ENCODE measurements at places on chromosomes 12 and 14.

DNA sequence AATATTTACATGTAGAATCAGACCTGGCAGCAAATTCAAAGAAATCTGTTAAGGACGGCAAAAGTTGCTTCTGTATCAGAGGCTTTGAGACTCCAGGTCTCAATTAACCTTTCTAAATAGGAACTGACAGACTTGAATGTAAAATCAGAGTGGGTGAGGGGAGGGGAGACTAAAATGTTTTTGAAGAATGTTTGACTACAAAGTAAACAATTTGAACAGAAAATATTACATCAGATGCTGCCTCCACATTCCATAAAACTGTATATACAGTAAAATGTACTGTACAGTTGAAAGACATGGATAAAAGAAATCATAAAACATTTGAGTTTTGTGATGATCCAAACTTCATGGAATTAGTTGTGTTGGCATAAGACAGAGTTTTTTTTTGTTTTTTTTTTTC is 49.5 kb upstream of the POC1B start:
- DNase-seq, result no peak

GRCh38 chr14:103086771-103087342 is 2.8 kb downstream of the LBHD2 start:
- no peak for DNase-seq

DNA sequence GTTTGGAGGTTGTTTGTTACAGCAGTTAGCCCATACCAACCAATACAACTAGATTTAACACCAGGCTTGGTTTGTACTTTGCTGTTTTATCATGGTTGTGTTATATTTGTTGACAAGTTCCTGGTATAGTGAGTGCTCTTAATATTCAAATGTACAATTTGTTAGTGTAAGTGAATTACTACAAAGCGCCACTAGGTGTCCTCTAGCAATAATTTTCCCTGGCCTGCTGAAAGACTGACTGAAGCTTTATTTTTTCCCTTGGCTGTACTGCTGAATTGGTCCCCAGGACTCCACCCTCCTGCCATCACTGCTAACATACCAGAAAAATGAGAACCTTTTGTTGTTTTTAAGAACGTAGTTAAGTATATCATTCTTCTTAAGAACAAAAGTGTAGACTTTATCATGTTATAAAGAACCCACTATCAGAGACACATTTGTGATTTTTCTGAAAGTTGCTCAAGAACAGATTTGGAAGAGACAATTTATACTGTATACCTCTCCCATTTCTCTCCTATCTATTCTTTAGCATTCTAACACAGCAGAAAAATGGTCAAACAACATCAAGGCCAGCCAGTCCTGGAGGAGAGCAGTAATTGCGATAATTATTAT is 75.3 kb upstream of the FAR2 start:
- DNase-seq, result peak; percentile 35

DNA sequence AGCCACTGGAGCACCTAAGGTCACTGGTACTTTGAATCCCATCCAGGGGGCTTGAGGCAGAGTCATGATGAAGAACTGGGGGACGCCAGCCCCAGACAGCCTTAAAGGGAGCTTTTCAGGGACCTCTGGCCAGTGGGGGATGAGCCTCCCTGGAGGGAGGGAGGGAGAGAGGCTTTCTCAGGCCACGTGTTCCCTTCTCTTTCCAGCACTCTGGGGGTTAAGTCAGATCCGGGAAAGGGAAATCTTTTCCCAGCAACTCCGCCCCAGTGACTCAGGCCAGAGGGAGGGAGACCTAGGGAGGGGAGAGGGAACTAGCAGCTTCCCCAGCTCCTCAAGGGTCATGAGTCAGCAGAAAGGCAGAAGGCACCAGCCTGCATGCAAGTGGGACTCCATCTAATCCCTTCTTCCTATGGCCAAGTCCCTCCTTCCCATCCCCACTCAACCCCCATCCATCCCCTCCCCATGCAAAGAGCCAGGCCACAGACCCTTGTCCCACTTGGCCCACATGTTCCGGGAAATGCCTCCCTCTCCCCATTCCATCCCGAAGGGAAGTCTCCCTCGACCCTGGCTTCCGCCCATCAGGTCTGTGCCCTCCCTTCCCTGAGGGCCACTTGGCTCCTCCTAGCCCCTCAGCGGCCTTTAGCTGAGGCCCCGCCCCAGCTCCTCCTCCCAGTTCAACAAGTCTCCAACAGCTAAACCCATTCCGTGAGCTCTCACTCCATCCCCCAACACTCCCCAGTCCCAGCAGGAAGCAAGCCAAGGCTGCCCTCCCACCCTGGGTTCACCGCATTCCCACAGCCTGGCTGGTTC is 5.6 kb downstream of the TNFRSF1A start:
- peak; percentile 92 for DNase-seq

DNA sequence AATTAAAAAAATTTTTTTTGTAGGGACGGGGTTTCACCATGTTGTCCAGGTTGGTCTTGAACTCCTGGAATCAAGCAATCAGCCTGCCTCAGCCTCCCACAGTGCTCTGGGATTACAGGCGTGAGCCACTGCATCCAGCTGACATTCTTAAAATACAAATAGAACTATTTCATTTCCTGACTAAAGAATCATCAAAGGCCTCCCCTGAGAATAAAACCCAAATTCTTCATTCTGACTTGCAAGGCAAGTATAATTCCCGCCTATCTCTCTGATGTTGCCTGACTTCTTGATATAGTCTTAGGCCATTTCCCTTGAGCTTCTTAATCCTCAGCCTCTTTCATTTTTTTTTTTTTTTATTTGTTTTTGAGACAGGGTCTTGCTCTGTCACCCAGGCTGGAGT is 4.4 kb upstream of the BICD1 start:
- DNase-seq, result no peak

DNA sequence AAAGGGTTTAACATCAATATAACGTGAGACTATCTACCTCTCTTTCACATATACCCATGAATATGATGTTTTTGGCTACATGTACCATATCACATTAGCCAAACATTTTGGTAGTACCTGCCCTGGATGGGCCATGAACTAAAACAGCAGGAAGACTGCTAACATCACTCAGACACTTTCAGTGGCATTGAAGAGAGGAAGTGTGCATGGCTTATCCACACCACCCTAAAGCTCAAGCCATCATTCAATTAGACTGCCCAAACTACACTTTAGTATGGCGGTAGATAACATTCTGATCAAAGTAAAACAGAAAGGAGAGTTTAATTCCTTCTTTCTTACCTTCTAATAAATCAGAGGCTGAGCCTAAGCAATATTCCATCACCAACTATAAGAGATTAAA is 103.0 kb downstream of the PEBP1 start:
- DNase-seq, result no peak

DNA sequence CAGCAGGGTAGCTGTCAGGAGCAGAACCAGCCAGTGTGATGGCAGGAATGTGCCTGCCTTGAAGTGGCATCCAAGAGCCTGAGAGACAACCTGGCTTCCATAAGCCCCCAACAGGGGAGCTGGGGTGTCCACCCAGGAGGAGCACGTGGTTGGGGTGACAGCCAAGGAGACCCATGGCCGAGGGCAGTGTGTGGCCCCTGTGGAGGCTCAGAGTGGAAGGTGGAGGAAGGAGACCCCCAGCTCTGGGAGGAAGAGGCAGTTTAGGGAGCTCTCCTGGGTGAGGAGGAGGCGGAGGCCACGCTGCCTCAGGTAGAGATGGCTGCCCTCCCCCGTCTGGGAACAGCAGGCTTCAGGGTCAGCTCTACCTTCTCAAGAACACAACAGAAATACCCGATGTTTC is 147.0 kb downstream of the CALM1 start:
- DNase-seq, result no peak

DNA sequence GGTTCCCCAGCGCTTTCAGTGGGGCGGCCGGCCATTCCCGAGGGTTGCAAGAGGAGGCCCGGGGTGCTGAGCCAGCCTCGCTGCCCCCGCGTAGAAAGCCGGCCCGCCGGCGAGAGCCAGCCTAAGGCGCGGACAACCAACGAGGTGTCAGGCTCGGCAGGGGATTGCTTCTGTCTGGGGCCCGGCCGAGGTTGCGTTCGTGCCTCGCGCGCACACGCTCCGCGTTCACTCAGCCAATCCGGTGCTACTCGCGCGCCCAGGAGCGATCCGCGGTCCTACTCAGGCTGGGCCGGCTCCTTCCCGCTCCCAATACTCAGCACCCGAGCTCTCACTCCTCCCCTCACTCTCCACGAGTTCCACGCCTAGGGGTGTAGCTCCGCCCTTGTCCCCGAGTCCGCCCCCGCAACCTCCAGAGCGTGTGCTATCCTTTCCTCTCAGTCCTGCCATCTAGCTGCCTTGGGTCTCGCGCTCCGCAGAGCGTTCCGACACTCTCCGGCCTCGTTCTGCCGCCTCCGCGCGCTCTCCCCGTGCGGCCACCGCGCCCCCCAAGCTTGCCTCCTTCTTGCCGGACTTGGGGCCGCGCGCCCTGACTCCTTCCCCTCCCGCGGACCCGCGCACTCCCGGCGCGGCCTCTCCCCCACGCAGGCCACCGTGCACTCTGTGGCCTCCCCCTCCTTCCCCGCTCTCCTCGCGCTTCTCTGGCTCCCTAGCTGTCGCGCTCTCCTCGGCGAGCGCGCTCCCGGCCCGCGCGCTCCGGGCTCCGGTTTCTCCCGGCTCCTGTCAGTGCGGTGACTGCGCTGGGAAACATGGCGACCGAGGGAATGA is at the start of gene GPHN:
TSS of gene GPHN (plus strand) at position 426 of the 825 bp plus-strand sequence.
- DNase-seq, result peak; percentile 96

DNA sequence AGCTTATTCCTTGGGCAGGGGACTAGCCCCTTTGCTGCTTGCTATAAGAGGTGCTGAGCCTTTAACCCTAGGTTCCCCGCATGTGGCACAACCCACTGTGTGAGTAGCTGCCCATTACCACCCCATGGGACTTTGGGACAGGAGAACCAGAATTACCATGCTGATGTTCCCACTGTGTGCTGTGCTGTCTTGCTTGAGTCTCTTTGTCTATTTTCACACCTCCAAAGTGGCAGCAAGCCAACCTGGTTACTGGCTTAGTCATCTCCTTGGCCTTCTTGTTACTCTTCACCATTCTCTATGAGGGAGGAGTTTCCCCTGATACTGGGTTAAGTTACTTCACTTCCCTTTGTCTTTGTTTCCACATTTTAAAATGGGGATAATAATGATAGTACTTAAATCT is 73.4 kb upstream of the ETV6 start:
- no peak for DNase-seq

DNA sequence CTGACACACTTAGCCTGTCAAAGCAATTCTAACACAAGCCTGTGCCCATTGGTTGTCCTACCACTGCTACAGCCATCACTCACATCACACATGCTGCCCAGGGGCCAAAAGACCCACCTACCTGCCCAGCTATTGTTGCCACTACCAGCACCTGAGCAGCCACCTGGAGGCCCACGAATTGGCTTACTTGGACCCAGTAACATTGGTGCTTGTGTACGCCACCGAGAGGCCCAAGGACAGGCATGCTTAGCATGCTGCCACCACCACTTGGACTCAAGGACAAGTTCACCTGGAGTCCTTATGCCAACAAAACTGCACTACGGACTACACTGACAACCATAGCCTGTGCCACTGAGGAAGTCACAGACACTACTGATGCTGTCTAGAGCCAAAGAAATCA is 221.1 kb downstream of the SLC38A4 start:
- DNase-seq, result no peak

GRCh38 chr12:68375756-68376695 is 43.9 kb upstream of the MDM1 start:
- DNase-seq, result peak; percentile 33

GRCh38 chr12:118537481-118537917 is 161.1 kb downstream of the SUDS3 start:
- DNase-seq, result peak; percentile 23

DNA sequence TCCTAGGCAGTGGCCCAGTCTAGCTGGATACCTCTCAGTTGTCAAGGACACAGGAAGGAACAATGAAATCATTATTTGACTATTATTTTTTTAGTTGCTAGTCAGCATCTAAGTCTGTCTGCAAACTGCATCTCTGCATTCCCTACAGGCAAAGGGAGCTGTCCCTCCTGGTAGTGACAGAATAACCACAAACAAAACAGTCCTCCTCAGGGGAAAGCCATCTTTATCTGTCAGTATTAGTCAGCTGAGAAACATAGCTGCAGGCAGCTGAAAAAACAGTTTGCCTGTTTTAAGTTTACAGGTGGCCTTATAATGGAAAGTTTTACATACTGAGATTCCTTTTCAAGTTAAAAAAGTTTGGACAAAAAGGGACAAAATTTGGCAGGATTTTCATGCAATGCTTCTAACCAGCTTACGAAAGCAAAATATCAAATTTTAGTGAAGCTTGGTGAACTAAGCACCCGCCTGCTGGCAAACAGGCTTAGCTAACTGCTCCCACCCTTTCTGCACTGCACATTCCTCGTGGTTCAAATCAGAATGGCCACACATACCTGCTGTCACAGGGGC is 29.5 kb downstream of the SLC25A21 start:
- DNase-seq, result peak; percentile 30

DNA sequence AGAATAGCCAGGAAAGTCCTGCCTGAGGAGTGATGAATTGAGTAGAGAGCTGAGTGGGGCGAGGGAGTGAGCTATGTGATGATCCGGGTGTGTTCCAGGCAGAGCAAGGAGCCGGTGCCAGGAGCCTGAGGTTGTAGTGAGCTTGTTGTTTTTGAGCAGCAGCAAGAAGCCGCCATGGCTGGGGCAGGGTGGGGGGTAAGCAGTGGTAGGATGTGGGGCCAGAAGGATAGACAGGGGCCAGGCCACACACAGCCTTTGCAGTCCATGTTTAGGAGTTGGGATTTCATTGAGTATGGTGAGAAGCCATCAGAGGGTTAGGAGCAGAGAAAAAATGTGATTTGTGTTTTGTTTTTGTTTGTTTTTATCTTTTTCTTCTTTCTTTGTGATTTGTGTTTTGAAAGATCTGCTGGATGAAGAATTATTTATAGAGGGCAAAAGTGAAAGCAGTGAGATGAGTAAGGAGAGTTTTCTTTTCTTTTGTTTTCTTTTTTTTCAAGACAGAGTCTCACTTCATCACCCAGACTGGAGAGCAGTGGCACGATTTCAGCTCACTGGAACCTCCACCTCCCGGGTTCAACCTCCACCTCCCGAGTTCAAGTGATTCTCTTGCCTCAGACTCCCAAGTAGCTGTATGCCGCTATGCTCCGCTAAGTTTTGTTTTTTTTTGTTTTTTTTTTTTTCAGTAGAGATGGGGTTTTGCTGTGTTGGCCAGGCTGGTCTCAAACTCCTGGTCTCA is 92.3 kb upstream of the BCAT1 start:
- DNase-seq, result no peak

DNA sequence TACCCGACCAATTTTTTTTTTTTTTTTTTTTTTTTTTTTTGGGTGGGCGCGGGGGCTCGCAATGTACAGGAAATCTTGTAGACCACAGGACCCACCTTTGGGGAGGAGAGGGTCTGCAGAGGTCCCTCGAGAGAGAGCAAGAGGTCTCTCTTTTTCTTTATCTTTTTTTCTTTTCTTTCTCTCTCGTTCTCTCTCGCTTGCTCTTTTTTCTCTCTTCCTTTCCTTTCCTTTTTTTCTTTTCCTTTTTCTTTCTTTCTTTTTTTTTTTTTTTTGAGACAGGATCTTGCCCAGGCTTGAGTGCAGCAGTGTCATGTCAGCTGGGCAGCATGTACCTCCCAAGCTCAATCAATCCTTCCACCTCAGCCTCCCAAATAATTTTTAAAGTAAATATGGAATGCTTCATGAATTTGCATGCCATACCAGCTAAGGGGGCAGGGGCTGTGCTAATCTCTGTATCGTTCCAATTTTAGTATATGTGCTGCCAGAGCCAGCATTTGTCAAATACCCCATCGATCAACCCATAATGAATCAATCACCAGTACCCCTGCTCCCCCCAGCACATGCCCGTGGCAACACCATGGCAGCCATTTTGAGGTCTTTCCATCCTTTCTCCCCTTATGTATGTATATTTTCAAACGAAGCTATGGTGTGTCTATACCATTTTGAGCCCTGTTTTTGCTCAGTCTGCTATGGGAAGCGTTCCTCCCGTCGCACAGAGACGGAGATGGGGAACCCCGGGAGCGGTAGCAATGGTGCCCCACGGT is 9.3 kb downstream of the PAPLN start:
- DNase-seq, result no peak

- DNase-seq, result no peak
Observed at GRCh38 chr12:109228664-109229063, 80.4 kb downstream of the FOXN4 start.

Measured in muscle of back (tissue), 13 donors.